ENCODE measurements at places on chromosomes 2 and 18.

- DNase-seq, result no peak
Measured at GRCh38 chr2:24054366-24055010, 4.9 kb downstream of the FKBP1B start.

DNA sequence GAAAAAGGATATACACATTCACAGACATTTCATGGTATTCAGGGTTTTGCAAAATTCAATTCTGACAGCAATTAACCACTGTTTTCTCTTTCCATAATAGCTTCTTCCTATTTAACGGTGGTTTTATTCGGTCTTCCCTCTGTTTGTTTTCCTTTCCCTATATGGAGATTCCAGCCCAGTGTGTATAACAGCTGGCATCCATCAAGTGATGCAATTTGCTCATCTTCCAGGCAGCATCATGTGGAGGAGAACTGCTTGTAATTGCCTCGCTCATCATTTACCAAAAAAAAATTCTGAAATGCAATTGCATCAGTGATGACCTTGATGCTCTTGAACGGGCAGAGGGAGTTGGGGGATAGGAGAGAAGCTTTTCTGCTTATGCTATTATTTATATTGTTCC is 165.9 kb upstream of the PGAP1 start:
- no peak for DNase-seq

DNA sequence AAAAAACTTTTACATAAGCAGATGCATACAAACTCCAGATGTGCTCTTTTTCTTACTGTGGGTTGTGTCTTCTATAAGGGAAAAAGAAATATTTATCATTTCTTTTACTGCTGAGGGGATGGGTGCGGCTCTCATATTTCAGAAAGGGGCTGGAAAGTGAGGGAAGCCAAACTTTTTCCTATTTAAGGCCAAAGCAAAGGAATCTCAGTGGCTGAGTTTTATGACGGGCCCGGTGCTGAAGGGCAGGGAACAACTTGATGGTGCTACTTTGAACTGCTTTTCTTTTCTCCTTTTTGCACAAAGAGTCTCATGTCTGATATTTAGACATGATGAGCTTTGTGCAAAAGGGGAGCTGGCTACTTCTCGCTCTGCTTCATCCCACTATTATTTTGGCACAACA is at the start of gene COL3A1:
Gene COL3A1, plus strand, starts transcription at position 210 of the 400 bp plus-strand sequence. Its CDS starts 117 bp downstream, at position 327.
- no peak for DNase-seq

- no peak for DNase-seq
Measured at GRCh38 chr2:108820482-108820881, 33.9 kb downstream of the CCDC138 start.

GRCh38 chr2:149058936-149059335 is 20.4 kb downstream of the LYPD6B start:
- DNase-seq, result no peak

- DNase-seq, result no peak
Measured at GRCh38 chr18:68147728-68148127, 567.2 kb downstream of the TMX3 start.

- no peak for DNase-seq
Measured at GRCh38 chr2:124065636-124066035, 40.5 kb downstream of the CNTNAP5 start.

GRCh38 chr2:16821692-16822091 is 156.1 kb upstream of the CYRIA start:
- no peak for DNase-seq
